NCI-H1930 (cell line): ENCODE measurements at places on chromosomes 7 and 10.

- no peak for DNase-seq
These were observed 294.9 kb downstream of the FGFR2 start for GRCh38 chr10:121303287-121303890.

- no peak for DNase-seq
These were observed 404.7 kb upstream of the PODXL start for GRCh38 chr7:131961054-131961680.

DNA sequence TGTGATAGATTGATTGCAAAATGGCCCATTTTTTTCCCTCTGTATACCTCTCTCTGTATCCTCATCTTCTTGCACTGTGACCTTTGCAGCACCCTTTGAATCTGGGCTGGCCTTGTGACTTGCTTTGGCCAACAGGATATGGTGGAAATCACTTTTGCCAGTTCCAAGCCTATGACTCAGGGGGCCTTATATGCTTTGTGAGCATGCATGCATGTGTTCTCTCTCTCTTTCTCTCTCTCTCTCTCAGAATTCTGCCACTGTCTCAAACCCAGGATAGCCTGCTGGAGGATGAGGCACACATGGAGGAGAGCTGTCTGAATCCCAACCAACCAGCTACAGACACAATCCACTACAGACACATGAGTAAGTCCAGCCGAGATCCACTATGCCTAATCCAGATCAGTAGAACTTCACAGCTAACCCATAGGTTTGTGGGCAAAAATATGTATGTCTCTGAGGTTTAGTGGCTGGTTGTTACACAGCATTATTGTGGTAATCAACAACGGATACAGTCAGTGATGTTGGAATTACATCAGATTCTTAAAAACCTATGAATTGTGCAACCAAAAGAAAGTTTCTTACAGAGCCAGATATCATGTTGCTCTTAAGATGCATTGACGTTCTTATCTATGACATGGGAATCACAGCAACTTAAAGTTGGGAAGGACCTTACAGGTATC lies 41.8 kb upstream of the ABCB4 start:
- DNase-seq = no peak

GRCh38 chr7:86978808-86979506 lies 80.5 kb downstream of the ELAPOR2 start:
- no peak for DNase-seq

GRCh38 chr10:97499561-97500296 lies 1.0 kb downstream of the UBTD1 start:
- DNase-seq = no peak

DNA sequence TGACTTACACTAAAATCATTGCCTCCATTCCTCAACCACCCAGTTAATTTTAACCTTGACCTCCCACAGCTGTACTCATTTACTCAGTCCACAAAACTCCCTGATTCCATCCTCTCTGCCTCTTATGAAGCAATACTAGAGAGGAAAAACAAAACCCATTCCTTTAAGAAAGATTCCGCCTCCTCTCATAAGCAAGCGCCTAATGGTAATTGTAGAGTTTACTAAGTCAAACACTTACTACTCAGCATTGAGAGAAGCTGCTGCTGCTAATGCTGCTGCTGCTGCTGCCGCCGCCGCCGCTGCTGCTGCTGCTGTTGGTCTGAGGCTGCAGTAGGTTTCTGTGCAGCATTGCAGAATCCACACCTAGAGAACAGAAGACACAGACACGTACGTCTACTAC lies 2.1 kb upstream of the ADD3 start:
- no peak for DNase-seq

GRCh38 chr7:22934473-22935065 lies 79.4 kb downstream of the HYCC1 start:
- DNase-seq = no peak

DNA sequence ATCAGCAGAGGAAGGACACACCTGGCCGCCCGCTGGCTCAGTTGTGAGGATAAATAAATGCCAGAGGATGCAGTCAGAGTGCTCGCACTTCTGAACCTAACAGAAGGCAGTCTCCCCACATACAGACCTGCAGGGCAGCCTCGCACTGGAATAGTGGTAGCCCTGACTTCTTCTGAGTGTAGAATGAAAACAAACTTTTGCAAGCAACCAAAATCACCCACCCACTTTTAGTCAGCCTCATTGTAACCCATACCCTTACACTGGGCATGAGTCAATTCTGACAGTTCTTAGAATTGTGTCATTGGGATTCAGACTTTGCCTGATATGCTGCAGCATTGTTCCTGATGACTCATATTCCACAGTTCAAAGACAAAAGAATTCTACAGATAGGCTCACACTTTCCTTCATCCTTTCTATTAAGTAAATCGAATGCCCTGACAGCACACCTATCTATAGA lies 167.0 kb upstream of the CDK1 start:
- DNase-seq = no peak

DNA sequence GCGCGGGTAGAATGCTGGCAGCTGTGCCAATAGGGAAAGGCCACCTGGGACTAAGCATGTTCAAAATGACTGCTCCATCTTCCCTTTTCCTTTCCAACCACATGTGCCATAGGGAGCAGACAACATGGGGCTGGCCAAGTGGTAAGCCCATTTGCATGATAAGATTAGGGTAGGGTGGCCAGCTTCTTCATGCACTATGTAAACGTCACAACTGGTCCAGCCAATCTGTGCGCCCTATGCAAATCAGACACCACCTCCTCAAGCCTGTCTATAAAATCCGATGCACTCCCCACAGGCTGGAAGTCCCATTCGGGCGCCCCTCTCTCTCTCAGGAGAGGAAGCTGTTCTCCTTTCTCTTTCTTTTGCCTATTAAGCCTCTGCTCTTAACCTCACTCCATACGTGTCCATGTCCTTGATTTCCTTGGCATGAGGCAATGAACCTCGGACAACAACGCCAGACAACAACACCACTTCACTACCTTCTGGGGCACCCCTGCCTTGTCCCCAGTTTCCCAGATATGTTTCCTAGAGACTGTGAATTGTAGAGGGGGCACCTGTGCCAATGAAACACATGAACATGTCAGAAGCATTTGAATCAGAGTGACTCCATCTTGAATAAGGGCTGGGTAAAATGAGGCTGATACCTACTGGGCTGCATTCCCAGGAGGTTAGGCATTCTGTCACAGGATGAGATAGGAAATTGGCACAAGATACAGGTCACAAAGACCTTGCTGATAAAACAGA lies 19.1 kb upstream of the EXOC6 start:
- DNase-seq = peak; percentile 6

DNA sequence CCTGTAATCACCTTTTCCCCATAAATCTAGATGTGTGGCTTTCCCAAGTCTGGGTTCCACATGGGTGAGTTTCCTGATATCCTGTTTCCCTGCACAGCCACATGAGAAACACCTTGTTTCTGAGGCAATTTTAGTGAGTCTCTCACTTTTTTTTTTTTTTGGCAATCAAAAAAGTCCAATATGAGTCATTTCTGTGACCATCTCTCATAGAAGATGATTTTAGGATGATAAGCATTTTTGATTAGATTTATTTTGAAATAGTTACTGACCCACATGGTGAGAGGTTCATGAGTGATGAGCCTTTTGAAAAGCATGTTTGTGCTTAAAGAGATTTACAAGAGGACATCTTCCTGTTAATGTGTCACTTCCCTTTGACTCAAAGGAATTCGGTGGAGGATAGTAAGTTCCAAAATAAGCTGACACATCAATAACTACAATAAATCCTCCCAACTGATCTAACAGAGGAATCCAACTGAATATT lies 464.0 kb downstream of the INHBA start:
- no peak for DNase-seq

DNA sequence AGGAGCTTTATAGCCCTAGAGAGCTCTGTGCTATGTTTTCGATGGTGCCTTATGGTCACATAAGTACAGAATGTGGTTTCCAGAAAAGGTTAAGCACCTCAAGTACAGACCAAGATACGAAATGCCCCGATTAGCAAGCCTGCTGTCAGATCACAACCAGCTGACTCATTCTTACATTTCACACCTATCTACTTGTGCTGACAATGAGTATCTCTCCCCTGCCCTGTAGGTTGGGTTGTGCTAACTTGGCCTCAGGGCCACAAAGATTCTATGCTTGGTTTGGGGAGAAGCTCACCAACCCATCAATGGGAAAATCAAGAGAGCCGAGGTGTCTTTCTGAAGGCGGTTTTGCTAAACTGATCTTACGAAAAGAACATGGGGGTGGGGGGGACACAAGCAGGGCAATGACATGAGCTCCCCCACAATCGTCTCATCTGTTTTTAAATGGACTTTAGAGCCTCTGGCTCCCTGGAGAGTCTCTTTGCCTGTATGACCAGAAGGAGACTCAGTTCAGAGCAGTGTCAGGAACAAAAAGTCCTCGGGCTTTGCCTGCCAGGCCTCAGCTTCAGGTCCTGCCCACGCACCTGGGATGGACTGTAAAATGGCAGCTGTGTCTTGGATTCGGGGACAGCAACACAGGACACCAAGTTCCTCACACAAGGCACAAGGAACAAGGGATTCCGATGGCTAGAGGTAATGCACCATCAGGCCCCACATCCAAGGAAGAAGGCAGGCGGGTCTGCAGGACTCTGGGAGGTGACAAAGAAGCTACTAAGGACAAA lies 55.1 kb downstream of the FAM53B start:
- DNase-seq = no peak

- DNase-seq = no peak
These were observed 386 bp downstream of the ABHD11 start for GRCh38 chr7:73738220-73738611.

GRCh38 chr10:47077941-47078340 lies 166.7 kb downstream of the PTPN20 start:
- no peak for DNase-seq

GRCh38 chr7:128352153-128352537 lies 8.4 kb upstream of the RBM28 start:
- no peak for DNase-seq

GRCh38 chr7:76054123-76055120 lies 6.5 kb downstream of the MDH2 start:
- DNase-seq = no peak

- no peak for DNase-seq
These were observed 43.4 kb upstream of the PPP2R2D start for GRCh38 chr10:131857156-131858117.

DNA sequence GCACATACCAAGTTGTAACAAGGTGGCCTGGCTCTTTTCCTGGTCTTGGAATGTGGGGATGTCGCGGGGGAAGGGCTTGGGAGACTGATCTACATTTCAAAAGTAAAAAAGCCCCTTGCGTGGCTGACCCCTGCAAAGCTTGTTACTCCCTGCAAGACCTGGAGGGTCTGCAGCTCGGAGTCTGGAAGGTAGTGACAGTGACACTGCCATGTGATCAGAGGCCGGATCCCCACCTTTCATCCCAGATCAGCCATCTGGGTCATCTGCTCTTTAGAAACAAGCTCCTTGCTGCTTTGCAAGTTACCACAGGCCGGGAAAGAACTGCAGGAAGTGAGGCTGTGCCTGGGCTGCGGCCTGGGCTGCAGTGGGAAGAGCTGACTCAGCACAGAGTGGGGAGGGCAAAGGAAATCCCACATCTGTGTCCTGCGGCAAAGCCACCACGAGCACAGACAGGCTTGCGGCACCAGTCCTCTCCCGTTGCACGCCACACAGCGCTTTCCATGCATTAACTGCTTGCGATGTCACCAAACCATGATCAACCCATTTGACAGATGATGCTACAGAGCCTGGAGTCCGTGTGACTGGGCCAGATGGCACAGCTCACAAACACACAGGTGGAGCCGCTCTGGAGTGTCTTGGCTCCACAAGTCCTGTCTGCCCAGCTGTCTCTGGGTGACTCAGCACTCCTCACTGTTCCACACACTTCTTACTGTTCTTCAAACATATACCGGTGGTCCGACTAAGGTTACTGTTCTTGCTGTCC lies 97.7 kb downstream of the SH3PXD2A start:
- no peak for DNase-seq

DNA sequence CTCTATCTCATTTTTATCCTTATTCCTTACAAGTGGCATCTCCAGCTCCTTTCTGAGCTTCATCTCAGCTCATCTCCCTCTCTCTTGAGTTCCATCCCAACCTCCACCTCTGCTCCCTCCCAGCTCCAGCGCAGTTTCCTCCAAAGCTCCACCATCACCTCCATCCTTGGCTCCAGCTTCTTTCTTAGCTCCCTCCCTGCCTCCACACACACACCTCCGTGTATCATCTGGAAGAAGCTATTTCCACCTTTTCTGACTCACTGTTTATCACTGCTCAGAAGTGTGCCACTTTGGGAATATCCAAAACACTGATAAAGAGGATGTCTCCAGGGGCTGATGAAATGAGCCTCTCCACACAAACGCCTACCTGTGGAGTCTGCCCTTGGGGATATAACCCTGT lies 481.4 kb downstream of the PTPRN2 start:
- DNase-seq = no peak

DNA sequence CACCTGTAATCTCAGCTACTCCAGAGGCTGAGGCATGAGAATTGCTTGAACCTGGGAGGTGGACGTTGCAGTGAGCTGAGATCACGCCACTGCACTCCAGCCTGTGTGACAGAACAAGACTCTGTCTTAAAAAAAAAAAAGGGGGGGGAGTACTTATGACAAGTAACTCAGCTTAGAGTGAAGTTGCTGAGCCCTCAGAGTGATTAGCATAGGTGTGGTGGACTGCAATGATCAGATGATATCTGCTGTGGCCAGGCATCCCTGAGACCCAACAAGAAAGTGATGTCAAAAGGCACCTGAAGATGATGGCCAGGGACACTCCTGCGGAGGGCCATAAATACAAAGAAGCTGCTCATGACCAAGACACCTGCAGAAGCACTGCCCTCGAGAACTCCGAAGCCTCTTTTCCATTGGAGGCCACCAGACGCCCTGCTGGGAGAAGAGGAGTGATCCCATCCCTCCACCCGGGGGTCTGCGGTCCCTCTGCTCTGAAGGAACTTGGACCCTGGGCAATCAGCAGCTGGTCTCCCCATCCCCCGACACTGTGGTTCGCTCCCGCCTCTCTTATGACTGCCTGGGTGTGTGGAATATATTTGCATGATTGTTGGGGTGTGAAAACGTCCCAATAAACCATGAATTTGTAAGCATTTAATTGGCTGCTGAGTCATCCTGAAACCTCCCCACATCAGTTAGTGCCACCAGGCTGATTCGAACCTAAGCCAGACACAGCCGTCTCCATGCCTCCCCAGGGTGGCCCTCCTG lies 46.0 kb downstream of the RASGEF1A start:
- no peak for DNase-seq

DNA sequence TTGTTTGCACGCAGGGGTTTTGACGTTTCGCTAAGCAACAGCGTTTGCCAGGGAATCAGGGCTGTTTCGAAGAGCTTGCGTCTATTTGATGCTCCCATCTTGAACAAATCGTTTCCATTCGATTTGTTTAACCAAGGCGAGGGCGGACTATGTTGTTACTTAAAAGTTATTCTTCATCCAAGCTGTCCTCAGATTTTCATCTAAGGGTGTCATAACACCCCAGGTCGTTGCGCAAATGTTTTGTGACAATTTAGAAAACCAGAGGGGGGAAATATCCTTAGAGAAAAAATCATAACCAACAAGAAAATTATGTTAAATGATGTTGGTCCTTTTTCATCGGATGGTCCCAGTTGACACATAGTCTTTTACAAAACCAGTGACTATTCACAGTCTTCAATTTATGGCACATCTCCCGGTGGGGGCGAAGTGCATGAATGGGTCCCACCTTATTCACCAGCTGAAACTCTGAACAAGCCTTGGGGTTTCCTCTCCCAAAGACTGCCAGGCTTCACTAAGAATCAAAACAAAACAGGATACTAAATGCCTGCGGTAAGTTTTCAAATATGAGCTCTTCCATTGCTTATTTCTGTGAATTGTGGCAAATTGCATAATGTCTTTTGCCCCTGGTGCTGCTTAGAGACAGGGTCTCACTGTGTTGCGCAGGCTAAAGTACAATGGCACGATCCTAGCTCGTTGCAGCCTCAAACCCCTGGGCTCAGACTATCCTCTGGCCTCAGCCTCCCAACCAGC lies 109.9 kb downstream of the REEP3 start:
- no peak for DNase-seq
